ENCODE measurements at places on chromosomes 1 and 21.
A peak's percentile ranks its signal among the peaks of the same experiment; 100 is the strongest.

GRCh38 chr1:175630076-175630475 lies 113.3 kb downstream of the TNR start:
- no peak for DNase-seq

DNA sequence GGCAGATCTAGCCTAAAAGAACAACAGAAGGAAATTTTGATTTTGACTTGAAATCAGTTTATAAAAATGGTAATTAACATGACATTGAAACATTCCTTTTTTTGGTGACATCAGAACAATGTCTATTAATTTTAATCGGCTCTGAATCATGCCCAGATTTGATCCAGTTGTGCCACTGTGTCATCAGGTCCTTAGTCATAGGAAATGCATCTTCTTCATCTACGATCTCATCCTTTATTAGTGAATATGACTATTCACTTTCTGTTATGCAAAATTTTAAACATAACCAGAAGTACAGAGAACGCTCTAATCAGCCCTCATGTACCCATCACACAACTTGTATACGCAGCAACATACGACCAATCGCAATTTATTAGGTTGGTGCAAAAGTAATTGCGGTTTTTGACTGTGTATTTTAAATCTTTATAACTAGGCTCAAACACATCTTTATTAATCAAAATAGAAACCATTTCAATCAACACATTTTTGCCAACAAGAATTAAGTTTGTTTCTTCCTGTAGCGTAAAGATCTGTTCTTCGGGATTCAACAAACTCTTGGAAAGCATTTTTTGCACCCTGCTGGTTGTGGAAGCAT lies 40.3 kb upstream of the TLR5 start:
- no peak for DNase-seq

- no peak for DNase-seq
Observed at GRCh38 chr21:32978331-32979270, 47.1 kb upstream of the OLIG2 start.

DNA sequence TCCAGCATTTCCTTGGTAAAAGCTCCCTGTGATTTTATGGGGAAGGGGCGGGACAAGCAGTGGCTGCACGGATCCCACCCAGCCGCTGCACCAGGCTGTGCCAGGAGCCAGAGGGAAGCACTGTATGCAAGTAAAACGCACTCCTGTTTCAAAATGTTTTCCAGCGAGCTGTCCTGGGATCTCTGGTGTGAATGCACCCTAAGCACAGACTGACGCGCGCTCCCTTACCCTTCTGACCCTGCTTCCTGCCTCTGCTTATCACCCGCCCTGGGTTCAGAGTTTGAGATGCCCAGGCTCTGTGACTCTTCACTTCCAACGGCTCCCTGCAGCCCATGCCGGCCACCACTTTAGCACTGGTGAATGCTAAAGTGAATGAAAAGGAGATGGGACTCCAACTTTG lies 131.2 kb downstream of the RHOU start:
- peak; percentile 56 for DNase-seq

GRCh38 chr1:41623736-41624135 lies 139.3 kb upstream of the EDN2 start:
- DNase-seq, result no peak

GRCh38 chr1:17851056-17851455 lies 95.9 kb downstream of the ACTL8 start:
- no peak for DNase-seq

DNA sequence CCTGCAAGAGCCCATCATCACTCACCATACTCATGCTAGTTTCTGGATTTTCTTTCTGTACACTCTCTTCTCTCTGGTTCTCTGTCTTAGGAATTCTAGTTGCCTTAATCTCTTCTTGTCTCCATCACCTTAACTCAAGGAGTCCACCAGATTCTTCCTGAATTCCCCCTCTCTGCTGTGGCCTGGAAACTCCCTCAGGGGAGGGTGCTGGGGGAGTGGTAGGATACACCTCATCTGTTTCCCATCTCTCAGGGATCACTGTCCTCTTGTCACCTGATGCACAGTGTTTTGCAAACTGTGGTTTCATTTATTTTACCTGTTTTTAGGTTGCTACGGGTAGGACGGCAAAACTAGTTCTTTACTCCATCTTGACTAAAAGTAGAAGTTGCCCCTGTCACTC lies 6.6 kb upstream of the GNG12 start:
- DNase-seq, result no peak

DNA sequence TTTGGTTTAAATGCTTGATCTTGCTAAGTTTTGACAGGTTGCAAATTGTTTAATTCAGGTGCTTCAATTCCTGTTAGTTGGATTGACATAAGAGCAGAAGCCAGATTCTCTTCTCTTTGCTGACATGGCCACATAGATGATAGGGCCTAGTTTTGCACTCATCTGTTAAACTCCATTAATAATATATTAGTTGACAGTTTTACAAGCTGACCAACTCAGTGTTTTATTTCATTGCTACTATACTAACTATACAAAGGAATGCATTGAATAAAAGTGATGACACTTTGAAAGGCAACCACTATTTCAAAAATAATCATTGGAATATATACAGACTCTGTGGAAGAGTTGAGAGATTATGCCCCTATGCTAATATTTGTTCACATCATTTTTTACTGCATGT lies 255.6 kb upstream of the DPYD start:
- no peak for DNase-seq

DNA sequence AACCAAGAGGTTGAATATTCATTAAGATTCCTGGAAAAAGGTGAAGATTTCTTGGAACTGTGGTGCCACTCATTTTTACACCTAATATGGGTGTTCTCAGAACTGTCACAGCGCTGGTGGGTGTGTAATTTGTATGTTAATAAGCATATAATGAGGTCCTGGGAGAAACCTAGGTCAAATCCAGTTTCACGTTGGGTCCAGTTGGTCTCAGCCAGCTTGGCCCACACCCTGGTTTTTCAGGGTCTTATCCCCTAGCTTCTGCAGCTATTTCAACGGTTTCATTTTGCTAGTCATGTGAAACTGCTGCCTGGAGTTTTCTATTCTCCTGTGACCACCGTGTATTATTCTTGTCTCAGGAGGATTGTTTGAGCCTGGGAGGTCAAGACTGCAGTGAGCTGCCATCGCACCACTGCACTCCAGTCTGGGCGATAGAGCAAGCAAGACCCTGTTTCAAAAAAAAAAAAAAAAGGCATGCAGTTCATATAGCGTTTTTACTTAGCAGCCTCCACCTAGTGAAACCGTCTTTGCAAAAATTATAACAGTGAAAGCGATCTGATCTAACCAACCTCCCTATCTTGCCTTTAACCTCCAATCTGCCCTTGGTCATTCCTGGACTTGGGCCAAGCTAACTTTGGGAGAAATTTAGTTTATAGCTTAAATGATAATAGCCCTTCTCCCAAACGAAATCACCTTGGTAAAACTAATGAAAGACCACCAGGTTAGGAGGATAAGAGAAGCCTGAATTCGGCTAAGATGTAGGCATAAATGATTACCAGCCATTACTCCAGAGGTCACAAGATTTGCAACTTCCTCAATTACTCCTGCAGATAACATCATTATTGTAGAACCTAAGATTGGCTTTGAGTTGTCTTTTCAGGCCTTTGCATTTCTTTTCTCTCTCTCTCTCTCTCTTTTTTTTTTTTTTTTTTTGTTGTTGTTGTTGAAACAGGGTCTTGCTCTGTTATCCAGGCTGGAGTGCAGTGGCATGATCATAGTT lies 44.0 kb downstream of the PTAFR start:
- DNase-seq, result no peak

GRCh38 chr21:45634511-45635183 lies 8.9 kb upstream of the PCBP3 start:
- DNase-seq, result no peak

DNA sequence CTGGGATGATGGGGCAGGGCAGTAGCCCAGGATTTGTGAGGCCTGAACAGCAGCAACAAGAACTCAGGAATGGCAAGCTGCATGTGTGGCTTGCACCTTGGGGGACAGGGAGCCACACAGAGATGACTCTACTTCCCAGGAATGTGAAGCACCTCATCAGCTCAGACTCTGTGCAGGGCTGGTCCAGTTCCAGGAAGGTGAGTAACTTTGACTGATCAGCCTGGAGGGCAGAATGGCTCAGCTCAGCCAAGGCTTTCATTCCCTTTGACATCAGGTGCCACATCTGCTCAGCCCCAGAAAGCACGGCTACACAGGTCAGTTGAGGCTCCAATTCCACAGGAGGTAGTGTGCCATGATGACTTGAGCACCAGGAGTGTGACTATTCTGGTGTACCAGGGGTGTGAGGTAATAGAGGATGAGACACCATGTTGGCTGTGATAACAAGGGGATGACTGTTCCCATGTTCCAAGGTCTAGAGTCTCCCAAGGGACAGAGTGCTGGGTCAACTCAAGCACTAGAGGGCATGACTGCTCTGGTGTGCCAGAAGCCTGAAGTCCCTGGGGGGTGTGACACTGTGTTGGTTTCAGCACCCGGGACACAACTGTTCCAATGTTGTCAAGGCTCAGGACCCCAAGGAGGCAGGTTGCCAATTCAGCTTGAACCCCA lies 625.8 kb upstream of the ADGRL2 start:
- DNase-seq, result no peak

DNA sequence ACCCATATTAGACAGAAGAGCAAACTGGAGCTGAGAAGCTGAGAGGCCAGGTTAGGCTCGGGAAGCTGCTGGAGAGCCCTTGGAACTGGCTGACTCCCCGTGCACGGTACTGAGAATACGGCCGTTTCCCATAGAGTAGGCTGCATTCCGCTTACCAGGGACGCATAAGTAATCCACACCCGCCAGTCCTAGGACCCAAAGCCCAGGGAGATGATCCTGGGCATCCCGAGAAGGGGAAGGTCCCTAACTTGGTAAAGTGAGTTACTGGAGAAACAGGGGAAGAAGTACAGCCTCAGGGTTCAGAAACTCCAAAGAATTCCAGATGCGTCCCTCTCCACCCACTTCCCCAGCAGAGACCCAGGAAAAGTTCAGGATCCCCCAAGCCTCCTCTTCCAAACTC lies 1.3 kb downstream of the LRRC38 start:
- peak; percentile 8 for DNase-seq

GRCh38 chr21:29130270-29130969 lies at the start of gene MAP3K7CL:
TSS of gene MAP3K7CL (plus strand) at chr21:29130644. CDS start at chr21:29133345, 2,701 bp downstream.
- peak; percentile 33 for DNase-seq

- no peak for DNase-seq
Observed at GRCh38 chr1:75996196-75996595, 64.0 kb upstream of the ASB17 start.

DNA sequence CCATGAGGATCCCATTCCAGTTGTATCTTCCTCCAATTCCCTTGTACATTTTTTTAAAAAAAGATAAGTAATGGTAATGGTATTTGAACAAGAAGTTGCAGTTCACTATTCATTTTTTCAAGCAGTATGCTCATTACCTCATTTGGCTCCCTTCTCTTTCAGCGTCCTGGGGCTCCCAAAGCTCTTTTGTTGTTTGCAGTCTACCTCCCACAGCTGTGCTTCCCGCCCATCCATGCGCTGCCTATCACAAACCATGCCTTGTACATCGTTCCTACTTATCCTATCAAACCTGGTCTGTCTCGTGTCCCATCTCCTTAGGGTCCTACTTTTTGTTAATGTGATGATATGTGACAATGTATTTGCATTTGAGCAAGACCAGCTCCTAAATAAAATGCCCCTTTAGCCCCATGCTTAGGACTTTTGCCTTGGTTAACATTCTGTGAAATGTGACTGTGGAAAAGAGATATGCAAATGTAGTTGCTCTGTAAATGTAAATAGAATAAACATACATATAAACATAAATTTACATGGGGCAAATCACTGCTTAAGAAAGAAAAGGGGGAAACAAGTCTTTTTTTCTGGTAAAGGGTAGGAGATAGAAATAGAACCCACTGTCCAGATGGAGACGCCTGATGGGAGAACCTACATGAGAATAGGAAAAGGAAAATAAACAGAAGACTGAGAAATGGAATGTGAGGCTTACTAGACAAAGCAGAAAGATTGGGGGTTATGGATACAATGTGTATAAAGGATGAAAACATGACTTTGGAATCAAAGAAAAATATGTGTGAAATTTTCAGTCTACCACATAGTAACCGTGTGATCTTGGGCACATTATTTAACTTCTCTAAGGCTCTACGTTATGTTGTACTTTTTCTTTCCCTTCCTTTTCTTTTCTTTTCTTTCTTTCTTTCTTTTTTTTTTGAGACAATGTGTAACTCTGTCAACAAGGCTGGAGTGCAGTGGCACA lies 59.8 kb upstream of the PLXNA2 start:
- DNase-seq, result no peak

GRCh38 chr1:93347334-93347899 lies 1.7 kb downstream of the DR1 start:
- DNase-seq, result no peak

GRCh38 chr1:108502624-108503023 lies 52.5 kb downstream of the NBPF6 start:
- no peak for DNase-seq

GRCh38 chr1:942864-943533 lies 16.1 kb downstream of the NOC2L start:
- DNase-seq, result peak; percentile 54

DNA sequence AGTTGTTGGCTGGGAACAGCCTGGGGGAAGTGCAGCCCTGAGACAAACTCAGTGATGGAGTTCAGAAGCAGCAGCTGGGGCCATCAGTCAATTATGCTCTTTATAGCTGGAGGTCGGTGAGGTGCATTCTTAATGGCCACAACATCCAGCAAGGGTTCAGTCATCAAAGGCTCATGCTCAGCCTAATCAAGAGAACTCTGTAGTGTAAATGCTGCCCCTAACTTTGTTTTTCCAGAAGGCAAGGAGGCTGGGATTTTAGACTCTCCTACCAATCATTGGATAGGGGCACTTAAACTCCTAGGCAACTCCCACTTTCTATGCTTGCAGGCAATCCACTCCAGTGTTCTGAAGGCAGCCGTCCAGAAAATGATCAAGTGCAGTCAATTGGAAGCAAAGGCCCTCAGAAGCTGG lies 15.0 kb upstream of the RGS4 start:
- no peak for DNase-seq

DNA sequence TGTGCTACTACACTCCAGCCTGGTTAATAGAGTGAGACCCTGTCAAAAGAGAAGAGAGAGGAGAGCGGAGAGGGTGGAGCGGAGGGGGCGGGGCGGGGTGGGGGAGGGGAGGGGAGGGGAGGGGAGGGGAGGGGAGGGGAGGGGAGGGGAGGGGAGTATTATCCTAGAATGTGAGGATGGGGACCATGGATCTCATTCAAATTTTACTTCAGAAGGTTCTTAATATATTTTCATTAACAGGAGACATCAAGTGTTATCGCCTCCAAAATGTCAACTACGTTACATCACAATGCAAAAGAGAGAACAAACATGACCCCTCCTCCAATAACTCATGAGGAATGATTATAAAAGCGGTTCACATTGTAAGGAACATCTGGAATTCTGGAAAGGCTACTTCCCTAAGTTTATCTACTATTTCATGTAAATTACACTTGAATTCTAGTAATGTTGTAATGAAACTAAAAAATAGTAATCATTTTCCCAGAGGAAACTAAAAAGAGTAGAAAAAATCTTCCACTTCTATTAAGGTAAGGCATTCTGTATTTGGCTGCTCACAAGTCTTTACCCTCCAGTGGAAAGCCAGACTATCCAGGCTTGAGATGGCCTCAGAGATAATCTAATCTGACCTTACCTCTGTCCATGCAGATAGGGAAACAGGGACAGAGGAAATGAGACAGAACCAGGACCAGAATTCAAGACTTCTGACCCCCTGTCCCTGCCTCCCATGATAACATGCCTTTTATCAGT lies 18.8 kb upstream of the GUCA2A start:
- no peak for DNase-seq

- no peak for DNase-seq
Observed at GRCh38 chr1:191752342-191752741, 405.9 kb upstream of the RGS18 start.
